Mesenteric fat pad (tissue), 1 donor: ENCODE measurements at places on chromosomes 1 and 21.

DNA sequence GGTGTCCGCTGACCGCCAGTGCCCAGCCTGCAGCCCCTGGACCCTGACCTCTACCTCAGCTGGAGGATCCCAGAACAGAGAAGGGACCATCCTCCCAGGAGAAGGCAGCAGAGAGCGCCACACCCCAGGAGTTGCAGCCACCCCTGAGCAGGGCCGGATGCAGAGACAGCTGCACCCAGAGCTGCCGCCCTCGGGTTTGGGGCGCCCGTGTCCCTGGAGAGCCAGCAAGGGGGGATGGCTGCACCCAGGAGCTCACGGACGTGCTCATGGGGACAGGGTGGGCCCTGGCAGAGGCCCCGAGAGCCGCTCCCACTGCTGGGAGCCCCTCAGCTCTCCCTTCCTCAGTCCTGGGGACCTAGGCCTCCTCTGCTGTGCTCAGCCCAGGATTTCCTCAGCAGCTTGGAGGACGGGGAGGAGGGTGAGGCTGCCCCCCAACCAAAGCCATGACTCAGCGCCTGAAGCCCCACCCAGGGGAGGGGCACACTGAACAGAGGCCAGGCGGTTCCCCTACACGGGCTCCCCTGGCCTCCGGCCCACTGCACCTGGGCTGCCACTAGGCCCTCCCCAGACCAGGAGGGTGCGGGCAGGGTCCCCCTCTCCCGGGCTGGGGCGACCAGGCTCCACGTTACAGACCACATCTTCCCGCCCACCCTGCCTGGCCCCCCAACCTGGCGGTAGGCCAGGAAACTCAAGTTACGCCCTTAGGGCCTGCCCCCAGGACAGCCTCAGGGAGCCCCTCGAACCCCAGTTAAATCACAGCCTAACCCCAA lies 2.2 kb downstream of the ACAP3 start:
- no peak for DNase-seq

GRCh38 chr1:100359139-100359538 lies 6.8 kb downstream of the CDC14A start:
- DNase-seq: no peak

- DNase-seq: peak; percentile 64
Measured at GRCh38 chr1:184649451-184649888, 105.2 kb downstream of the EDEM3 start.

DNA sequence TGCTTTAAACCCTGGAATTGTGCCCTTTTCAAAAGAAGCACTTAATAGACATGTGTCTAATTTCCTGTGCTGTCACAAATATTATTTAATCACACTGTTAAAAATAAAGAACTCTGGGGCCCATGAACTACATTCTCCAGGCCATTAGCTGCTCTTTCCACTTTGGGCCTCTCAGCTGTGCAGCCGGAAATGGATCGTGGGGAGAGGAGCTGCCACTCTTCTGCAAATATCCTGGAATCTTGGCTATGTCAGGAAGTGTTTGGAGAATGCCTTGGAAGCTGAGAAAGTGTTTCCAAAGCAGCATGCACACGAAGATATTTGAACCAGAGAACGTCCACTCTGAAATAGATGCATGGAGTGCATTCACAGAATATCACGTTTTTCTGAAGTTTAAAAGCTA lies 27.5 kb upstream of the VPS26C start:
- no peak for DNase-seq

DNA sequence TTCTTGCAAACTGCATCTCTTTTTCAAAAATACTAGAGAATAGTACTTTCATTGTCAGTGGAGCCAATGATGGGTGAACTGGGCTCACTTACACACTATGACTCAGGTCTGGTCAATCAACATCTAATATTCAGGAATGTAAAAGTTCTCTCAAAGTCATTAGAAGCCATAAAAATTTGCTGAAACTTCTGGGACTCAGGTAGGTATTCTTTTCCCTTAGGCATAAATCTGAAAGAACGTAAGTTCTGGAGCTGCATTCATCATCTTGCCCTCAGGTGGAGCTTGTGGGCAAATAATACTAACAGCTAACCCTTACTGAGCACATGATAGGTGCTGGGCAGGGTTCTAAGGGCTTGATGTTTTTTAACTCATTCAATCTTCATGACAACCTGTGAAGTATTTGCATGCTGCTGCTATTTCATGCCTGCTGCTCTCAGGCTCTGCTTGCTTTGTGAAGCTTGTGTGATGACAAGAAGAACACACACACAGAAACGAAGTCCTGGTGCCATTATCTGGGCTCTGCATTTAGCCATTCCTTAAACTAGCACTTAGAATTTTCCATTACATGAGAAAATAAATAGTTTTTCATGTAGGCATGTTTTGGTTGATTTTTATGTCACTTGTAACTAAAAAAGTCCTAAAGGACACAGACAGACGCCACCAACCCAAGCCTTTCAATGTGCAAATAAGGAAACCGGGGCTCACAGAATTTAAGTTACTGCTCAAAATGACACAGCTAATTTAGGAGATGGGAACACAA lies 394.2 kb upstream of the LYPLAL1 start:
- no peak for DNase-seq

GRCh38 chr1:46536527-46536926 lies 14.9 kb downstream of the KNCN start:
- no peak for DNase-seq
